ENCODE measurements at places on chromosomes 6 and 20.

GRCh38 chr20:50438986-50439407 is 71.2 kb upstream of the PTPN1 start:
- peak; percentile 93 for DNase-seq

- peak; percentile 73 for DNase-seq
These were observed 36.8 kb upstream of the CDKAL1 start for GRCh38 chr6:20497216-20498040.

DNA sequence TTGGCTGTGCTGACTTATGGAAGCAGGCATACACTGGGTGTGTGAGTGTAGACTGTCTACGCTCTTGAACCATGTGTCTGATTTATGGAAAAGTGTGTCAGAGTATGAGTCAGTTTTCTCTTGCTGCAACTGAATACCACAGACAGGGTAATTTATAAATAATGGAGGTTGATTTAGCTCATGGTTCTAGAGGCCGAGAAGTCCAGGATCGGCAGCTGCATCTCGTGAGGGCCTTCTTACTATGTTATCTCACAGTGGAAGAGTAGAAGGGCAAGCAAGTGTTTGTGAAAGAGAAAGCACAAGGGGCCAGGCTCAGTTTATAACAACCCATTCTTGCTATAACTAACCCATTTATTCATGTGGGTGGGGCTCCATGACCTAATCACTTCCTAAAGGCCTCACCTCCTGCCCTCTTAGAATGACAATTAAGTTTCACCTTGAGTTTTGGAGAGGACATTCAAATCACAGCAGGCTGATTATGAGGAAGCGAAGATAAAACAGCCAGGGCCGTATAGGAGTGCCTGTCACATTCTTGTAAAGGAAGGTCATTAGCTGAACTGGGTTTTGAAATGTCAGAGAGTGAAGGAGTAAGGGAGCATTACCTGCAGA is 6.7 kb downstream of the GPR31 start:
- DNase-seq, result no peak

GRCh38 chr6:79250107-79250514 is 15.6 kb upstream of the HMGN3 start:
- no peak for DNase-seq

GRCh38 chr6:163963205-163964120 is 548.9 kb downstream of the QKI start:
- DNase-seq, result no peak

DNA sequence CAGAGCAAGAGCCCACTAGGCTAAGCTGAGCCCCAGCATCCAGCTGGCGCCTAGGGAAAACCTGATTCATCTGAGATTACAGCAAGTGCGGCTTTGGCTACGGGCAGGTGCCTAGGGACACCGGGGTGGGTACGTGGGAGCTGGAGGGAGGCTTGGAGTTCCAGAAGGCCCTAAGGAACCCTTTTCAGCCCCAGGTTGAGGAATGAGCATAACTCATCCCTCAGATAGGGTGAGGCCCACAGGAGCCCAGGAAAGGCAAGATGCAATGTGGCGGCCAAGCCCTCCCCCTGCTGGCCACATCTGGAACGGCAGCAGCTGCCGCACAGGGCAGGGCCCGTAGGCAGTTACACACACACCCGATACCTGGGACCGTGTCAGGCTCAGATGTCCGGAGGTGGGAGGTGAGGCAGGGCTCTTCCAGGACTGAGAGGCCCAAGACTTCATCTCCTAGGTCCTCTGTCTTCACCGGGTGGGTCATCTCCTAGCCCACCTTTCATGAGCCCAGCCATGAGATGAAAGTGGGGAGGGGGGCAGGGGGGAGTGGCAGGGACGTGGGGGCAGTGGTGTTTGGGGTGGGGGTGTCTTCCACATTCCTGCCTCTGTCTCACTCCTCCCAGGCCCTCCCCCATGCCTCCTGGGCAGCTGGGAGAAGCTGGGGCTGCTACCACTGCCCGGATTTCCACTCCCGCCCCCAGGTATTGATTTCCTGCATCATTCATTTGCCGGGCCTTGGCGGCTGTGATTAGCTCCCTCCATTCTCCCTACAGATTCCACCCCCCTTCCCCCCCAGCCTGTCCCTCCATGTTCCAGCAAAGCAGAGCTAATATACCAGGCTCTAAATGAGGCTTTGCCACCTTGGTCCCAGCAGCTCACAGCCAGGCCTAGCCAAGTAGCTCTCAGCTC is 5.5 kb downstream of the MDGA1 start:
- peak; percentile 74 for DNase-seq

Data from GM23248 (cell line).